NCI-H460 (cell line): ENCODE measurements at places on chromosomes 2 and 18.

- DNase-seq = no peak
Measured at GRCh38 chr18:44918142-44918476, 237.4 kb downstream of the SETBP1 start.

- DNase-seq = no peak
Measured at GRCh38 chr2:168999668-169000213, 31.4 kb downstream of the ABCB11 start.

DNA sequence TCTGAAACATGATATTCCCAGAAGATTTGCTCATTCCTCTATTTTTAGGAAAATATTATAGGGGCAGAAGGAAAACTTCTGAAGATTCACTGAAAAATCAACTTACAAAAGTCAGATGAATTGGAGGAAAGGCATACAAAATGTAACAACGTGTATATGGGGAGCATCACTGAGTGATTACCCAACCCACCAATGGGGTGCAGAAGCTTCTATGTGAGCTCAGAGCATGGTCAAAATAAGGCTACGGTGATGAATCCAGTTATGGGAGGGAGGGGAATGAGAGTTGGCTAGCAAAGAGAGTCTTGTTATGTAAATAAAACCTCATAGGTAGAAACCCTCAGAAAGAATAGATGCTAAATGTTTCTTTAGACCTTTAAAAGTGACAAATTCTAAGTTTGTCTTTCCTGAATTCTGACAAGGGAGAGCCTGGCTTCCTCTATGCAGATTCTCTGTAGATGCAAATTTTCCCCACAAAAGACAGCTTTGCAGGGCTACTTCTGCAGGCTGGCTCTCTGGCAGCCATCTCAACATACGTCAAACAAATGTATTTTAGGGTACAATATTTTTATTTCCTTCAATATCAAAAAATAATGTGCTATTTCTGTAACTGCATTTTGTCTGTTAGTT is 171.4 kb upstream of the NDUFV2 start:
- no peak for DNase-seq

DNA sequence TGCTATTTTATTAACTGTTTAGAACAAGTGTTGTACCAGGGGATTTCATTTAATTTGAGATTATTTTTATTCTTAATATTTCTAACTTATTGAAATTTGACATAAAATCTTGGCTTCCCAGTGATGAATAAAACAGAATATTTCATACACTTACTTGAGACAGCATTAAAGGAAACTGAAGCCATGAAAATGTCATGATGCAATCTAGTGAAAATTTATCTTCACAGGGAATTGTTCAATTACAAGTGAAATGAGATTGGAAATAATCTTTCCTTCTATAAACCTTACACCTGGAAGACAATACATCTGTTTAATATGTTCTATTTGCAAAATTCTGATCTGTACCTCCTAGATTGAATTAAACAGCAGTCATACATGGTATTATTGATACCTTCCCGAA is 511.0 kb upstream of the CDH7 start:
- peak; percentile 17 for DNase-seq

- DNase-seq = no peak
Measured at GRCh38 chr2:119598596-119599263, 54.5 kb downstream of the CFAP221 start.

- no peak for DNase-seq
Measured at GRCh38 chr2:42076357-42077225, 28.8 kb downstream of the PKDCC start.

DNA sequence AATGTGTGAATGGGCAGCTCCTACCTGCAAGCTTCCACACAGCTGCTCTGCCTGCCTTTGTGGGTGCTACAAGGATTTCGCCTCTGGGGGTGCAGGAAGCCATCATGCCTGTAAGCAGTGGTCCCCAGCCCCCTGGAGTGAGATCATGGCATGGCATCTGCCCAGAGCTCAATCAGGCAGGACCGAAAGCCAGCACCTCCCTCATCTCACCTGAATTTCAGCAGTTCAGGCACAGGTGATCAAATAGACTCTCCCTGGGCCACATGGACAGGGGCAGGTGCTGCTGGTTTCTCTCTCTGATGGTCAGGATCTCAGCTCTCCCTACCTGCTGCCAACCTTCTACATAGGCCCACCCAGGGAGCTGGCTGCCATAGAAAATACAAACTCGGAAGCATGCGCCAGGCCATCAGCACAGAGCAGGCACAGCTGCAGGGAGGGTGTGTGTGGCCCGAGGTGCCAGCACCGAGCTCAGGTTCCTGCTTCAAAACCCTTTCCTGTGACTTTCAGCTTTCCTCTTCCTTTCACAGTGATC is 133.2 kb upstream of the ID2 start:
- DNase-seq = no peak

DNA sequence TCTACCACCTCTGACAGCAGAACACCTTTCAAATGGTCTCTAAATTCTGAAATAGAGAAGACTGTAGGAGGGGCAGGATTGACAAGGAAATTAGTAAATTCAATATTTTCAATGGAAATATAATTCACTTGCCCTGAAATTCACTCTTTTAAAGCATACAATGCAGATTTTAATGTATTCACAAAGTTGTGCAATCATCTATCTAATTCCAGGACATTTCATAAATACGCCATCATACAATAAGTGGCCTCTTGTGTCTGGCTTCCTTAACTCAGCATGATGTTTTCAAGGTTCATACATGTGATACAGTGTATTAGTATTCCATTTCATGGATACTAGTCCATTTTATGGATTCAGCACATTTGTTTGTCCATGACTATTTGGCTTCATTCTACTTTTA is 74.2 kb downstream of the ZRANB3 start:
- no peak for DNase-seq

DNA sequence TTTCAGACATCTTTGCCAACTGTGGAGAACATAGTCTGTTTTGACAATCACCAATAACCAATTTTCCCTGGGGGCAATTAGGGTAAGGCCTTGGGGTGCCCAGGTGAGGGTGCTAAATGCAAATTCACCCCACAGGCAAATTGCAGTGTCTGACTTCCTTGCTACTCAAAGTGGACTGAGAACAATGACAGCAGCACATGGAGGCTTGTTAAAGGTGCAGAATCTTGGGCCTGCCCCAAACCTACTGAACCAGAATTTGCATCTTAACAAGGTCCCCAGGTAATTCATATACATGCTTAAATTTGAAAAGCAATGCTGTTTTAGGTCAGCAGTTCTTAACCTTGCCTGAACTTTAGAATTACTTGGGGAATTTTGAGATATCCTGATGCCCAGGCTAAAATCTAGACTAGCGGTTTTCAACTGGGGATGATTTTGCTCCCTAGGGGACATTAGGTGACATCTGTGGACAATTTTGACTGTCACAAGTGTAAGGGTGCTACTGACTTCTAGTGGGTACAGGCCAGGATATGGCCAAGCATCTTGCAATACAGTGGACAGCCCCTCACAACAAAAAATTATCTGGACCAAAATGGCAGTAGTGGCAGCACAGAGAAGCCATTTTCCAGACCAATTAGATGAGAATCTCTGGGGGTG is 80.2 kb upstream of the GCFC2 start:
- DNase-seq = no peak

- DNase-seq = no peak
Measured at GRCh38 chr18:67367540-67367939, 149.0 kb downstream of the DSEL start.

DNA sequence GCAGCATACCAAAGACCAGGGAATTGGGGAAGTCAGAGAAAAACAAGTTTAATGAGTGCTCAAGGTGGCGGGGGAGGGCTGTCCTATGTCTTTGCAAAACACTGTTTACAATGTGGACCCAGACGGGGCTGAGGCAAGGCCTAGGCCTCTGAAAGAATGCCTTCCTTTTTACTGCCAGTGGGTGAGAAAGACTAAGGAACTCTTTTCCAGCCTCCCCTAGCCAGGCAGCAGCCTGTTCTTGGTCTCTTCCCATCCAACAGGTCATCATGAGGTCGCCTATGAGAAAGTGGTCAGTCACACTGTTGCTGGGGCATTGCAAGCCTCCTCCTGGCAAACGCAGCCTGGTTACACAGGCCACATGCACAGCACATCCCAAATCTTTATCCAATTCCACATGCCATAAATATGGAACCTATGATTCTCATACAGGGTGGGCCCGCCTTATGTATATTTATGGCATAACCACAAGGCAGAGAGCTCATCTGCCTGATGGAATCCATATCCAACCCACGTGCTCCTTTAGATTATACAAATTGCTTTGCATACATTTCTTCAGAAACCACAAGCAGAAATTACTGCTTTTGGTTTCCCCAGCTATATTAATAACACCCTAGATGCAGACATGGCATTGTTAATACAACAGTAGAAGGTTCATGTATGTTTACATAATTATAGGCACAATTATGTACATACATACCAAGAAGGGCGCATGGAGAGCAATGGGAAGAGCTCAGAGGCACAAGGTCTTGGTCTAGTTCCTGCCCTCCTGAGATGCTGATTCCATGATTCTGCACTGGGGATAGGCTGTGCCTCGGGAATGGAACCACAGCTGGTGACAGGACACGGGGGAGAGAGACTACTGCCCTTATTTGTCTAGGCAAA is 48.6 kb downstream of the NRP2 start:
- no peak for DNase-seq

GRCh38 chr2:223779877-223780276 is 57.5 kb downstream of the AP1S3 start:
- no peak for DNase-seq

- DNase-seq = peak; percentile 60
Measured at GRCh38 chr2:18750672-18751554, 161.5 kb upstream of the NT5C1B start.

- peak; percentile 57 for DNase-seq
Measured at GRCh38 chr18:79378536-79379250, 17.0 kb upstream of the NFATC1 start.

GRCh38 chr2:217934321-217935131 is 68.3 kb downstream of the TNS1 start:
- DNase-seq = no peak

DNA sequence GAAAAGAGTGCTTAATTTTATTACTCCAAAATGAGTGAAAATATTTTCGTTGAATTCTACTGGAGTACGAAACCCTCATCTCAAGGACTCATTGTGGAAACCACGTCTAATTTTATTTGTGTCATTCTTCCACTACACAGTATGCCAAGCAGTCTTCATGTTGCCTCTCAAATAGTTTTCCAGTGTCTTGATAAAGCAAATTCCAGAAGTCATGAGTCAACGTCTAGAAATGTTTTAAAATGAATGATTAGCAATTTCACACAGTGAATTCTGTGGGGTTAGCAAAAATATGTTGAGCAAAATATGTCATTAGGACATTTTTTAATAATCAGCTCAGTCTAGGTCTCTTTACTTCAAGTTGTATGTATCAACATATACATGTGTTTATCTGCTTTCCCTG is 865.5 kb downstream of the DSC3 start:
- DNase-seq = no peak

- no peak for DNase-seq
Measured at GRCh38 chr2:239666053-239666854, 265.4 kb upstream of the HDAC4 start.

GRCh38 chr2:15173501-15173900 is 387.6 kb downstream of the NBAS start:
- no peak for DNase-seq

GRCh38 chr2:233032551-233033320 is at the start of gene NEU2:
TSS of gene NEU2 (plus strand) at chr2:233032672. CDS start at chr2:233032672, 0 bp downstream.
- DNase-seq = no peak

DNA sequence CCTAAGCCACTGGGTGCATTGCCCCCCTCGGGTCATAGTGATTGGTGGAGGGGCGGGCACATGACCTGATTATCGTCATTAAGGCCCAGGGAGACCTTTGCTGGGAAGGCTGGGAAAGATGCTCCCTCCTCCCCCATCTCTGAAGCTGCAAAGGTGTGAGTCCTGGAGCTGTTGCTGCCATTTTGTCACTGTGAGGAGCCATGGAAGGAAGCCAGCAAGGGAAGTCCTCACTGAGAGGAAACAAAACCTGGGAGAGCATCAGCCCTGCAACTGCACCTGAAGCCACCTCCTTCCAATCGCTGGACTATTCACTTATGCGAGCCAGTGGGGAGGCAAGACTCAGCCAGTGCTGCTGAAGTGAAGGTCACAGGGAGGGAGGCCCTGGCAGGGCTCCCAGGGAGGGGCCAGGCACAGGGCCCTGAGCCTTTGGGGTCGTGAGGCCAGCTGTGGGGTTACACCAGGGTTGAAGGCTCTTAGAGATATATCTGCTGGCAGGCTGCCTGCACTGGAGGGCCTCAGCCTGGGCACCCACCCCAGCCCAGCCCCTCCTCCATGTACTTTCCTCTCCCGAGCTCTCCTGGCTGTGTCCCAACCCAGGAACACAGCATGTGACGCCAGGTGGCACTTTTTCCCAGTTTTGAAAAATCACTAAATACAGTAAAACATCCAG is 10.7 kb upstream of the FAHD2A start:
- DNase-seq = no peak

GRCh38 chr2:2960441-2961133 is 417.0 kb downstream of the EIPR1 start:
- no peak for DNase-seq

DNA sequence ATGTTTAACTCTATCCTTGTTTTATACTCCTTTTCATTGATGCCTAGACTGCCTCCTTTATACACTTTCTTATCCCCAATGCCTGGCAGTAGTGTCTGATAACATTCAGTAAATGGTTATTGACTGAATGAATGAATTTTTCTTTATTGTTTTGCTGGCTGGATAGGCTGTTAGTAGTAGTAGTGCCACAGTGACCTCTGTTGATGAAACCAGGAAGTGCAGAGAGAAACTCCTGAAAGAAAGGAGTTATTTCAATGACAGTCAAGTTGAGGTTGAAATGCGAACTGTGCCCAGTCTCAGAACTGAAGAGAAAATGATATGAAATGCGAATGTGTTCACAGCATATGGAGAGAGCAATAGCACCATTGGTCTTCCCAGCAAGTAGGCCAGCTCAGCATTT is 26.8 kb upstream of the SLC9A2 start:
- DNase-seq = peak; percentile 12

DNA sequence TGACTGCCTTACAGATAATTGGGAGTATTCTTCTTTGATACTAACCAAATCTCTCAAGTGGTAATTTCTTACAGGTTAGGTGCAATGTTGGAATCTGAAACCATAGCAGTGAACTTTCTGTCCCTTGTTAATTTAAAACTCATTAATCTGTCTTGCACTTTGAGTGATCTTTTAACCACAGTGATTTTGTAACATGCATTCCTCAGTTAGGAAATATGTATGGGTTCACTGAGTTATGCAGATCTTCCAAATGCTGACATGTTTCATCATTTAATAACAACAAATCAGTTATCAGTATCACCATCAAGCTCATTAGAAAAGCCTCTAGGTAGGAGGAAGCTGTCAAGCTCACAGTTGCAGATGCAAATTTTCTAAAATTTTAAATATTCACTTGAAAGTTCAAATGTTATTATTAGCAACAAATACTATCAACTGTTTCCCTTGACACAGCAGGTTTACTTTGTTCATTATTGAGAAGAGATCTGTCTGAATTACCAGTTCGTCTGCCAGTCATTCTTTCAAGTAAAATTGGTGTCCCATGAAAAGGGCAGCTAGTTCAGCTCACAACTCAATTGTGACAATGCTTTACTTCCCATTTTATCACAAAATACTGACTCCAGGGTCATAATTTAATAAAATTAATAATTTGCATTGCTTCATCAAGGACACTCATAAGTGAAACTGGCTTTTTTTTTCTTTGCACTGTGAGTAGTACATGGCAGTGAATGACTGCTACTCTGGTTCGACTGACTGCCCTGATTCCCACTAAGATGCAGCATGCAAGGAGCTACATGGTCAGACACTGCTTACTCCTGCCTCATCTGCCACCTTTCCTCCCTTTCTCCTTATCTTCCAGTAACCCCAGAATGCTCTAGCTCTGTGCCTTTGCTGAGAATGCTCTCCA is 31.6 kb downstream of the SUCLG1 start:
- no peak for DNase-seq

- no peak for DNase-seq
Measured at GRCh38 chr2:133644846-133645245, 76.6 kb upstream of the NCKAP5 start.

GRCh38 chr2:85394261-85394681 is 15.9 kb downstream of the CAPG start:
- DNase-seq = no peak
